ENCODE measurements at places on chromosomes 13 and 19.

GRCh38 chr19:47305309-47305751 is 4.3 kb upstream of the C5AR1 start:
- no peak for DNase-seq

DNA sequence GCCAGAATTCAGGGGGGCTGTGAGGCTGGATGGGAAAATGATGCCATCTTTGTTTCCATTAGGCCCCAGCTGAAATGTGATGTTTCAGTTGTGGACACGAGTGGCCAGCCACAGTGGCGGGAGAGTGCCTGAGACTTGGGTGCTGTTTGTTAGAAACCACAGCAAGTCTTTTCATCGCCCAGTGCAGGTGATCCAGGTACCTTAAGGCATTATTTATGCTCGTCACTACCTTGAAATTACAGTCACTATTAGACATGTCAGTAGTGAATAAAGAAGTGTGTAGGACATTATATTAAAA is 82.5 kb upstream of the TM9SF2 start:
- DNase-seq, result no peak

DNA sequence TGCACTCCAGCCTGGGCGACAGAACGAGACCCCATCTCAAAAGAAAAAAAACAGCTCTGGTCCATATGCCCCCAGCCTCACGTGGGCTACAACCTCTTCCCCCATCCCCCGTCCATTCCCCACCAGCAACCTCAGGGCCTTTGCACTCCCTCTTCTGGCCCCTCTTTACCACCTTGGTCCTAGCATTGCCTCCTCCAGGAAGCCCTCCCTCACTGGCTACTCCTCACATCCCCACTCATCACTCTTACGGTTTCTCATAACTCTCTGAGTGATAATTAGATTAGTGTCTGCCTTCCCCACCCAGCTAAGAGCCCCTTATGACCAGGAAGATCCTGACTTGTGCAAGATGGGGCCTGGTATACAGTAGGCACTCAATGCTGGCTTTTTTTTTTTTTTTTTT is 30.8 kb downstream of the IL12RB1 start:
- no peak for DNase-seq

GRCh38 chr13:29193083-29193482 is 372.9 kb downstream of the MTUS2 start:
- DNase-seq, result no peak

- no peak for DNase-seq
These were observed 32.6 kb downstream of the RYR1 start for GRCh38 chr19:38466050-38466449.

DNA sequence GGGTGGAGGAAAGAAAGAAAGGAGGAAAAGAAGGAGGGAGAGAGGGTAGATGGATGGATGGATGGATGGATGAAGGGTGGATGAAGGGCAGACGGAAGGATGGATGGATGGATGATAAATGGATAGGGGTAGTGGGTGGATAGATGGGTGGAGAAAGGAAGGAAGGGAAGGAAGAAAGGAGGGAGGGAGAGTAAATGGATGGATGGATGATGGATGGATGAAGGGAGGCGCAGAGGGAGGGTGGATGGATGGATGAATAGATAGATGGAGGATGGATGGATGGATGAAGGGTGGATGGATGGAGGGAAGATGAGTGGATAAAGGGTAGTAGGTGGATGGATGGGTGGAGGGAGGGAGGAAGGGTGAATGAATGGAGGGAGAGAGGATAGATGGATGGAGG is 41.2 kb downstream of the CPAMD8 start:
- DNase-seq, result no peak

GRCh38 chr13:31556376-31556775 is 182.9 kb upstream of the RXFP2 start:
- DNase-seq, result no peak

GRCh38 chr19:47713046-47714021 is at the start of gene EHD2:
EHD2 (plus strand) TSS chr19:47713422; CDS start chr19:47716613, 3,191 bp downstream.
- peak; percentile 31 for DNase-seq

DNA sequence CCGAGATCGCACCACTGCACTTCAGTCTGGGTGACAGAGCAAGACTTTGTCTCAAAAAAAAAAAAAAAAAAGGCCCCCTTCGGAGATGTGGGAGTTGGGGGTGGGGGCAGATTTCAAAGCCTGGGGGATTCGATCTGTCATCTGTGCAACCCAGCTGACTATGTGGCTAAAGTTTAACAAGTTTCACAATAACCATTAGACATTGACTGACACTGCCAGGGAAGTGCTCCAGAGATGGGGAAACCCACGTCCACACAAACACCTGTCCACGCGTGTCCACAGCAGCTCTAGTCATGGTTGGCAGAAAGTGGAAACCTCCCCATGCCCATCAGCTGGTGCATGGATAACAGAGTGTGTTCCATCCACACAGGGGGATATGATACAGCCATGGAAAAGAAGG is 37.6 kb upstream of the HOMER3 start:
- no peak for DNase-seq

GRCh38 chr13:59494560-59494970 is 669.2 kb downstream of the DIAPH3 start:
- DNase-seq, result no peak

Data from right renal pelvis (tissue), 4 donors.